Stomach (tissue), 19 donors: ENCODE measurements at places on chromosomes 16 and 17. TPM values are rescaled to one million over a fixed set of nuclear protein-coding genes. Genes with fewer than 3 reads are reported as not detected.

Gene MRPL27
- total RNA-seq: 25.0 TPM

Gene MYH13
- 2.6 TPM for total RNA-seq

- H3K4me1 ChIP-seq: no peaks in the 10 kb centered on the region
- H3K27ac ChIP-seq: no peak overlapping the region
- H3K36me3 ChIP-seq: no peaks in the 10 kb centered on the region
Measured at GRCh38 chr16:24309258-24310142, 53.4 kb downstream of the CACNG3 start.

- DNase-seq: no peak
- H3K4me1 ChIP-seq: peaks cover 11% of the 10 kb centered on the region
- H3K4me3 ChIP-seq: no peak overlapping the region
- no peaks in the 10 kb centered on the region for H3K36me3 ChIP-seq
Measured at GRCh38 chr17:12821376-12821940, 32.2 kb downstream of the ARHGAP44 start.
